NCI-H69 (cell line): ENCODE measurements at places on chromosomes 5 and 9.

- no peak for DNase-seq
These were observed 21.0 kb downstream of the RMI1 start for GRCh38 chr9:84001621-84002020.

DNA sequence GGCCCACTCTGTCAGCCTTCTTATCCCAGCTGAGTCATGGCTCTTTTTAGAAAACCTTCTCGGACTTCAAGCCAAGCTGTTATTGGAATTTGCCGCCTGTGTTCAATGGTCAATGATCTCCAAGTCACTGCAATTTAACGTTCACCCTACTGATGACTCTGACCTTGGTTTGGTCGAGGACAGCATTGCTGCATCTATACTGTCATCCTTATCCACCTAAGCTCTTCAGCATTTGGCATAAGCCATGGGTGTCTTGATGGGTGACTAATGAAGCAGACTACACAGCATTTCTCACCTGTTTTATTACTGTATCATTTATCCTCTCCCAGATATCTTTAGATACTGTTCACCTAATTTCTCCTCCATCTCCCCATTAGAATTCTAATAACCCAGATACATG, 5.6 kb upstream of the HSPB3 start:
- no peak for DNase-seq

- DNase-seq: no peak
These were observed 206.9 kb downstream of the GABBR2 start for GRCh38 chr9:98501819-98502218.

DNA sequence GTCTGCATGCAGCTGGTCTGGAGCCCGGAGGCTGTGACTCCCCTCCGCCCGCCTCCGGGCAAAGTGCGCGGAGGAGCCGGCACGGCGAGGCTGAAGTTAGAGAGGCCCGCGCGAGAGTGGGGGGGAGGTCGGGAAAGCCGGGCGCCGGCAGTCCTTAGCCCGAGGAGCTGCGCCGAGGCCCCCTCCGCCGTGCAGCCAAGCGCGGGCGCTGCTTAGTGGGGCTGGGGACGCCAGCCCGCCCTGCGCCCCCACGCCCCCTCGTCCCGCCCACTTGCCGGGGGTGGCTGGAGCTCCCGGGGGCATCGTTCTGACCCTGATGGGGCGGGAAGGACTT, 403 bp downstream of the NINJ1 start:
- peak; percentile 78 for DNase-seq

GRCh38 chr5:138528208-138528607, 14.8 kb downstream of the ETF1 start:
- DNase-seq: no peak

DNA sequence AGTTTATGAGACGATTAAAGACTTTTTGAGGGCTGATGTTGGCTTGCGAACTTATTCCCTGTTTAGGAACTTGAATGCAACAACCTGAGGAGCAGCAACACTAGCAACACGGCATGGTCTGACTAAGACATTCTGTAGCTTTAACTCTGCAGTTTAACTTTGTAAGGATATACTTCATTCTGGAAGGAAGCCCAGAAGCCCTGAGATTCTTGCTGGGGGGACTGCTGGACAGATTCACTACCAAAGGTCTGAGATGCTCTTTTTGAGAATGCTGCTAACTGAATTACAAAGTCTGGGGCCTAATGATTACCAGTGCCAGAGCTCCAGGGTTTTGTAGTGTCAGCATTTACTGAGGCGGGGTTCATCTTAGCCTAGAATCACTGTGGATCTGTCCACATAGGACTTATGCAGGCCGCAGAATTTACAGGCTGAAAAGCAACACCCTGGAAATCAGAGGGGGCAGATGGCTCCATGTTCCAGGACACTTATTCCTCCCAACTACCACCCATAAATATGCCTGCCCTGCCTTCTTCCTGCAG, 537.1 kb upstream of the CDH18 start:
- no peak for DNase-seq

DNA sequence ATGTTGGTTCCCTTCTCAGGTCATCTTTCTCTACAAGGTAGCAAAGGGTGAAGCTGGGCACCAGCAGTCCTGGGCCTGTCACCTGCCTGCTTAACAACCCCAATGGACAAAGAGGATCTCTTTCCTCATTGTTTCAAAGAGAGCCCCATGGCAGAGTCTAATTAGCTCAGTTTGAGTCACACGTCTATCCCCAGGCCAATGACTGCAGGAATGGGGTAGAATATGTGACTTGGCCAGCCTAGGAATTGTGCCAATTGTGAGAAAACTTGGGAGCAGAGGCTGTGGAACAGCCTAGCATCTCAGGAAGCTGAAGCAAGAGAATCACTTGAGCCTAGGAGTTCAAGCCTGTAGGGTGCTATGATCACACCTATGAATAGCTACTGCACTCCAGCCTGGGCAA, 3.6 kb upstream of the RAPGEF1 start:
- no peak for DNase-seq

DNA sequence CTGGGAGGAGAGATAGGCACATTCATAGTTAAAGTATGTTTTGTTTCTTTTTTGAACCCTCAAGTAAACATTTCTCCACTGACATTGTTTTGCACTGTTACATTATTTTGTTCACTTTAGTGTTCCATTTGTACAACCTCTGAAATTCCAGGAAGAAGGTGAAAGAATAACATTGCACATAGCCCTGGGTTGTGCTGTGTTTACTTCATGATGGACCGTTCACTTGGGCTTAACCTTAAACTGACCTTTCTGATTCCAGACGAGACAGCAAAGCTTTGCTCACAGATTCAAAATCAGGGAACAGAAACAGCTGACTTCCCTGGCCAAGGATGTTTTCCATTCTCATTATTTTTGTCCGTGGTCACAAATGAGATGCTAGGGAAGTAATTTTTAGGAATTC, 42.8 kb upstream of the GDNF start:
- no peak for DNase-seq

GRCh38 chr5:33679791-33680190, 212.0 kb downstream of the ADAMTS12 start:
- DNase-seq: no peak

- DNase-seq: peak; percentile 31
These were observed 42.0 kb upstream of the PITX1 start for GRCh38 chr5:135076051-135076491.

GRCh38 chr5:106818552-106818951, 852.2 kb downstream of the EFNA5 start:
- no peak for DNase-seq

DNA sequence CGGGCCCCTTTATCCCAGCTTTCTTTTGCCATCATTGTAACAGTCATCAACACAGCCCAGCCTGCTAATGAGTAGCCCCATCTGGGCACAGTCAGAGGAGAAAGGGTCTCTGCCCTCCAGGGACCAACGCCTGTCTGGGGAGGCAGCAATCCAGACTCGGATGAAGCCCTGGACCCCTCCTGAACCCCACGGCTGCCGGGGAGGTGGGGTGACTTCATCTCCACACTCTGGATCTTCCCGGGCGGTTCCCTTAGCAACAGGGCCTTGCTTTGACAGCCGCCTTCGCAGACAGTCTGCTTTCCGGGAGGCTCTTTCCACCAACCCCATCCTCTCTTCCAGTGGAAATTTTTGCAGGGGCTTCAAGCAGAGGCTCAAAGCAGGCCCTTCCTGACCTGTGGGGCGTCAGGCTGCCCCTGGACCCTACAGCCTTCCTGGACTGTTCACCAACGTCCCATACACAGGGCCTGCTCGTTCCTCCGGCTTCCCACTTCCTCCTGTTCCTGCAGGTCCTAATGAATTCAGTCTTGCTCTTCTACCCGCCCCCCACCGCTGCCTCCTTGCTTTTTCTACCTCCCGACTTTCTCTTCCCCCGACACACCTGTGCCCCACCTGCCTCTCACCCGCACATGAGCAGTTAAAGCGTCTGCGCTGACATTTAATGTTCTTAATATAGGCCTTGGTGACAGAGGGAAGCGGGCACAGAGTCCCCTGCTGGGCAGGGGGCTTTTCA, 161.7 kb upstream of the MVB12B start:
- no peak for DNase-seq

DNA sequence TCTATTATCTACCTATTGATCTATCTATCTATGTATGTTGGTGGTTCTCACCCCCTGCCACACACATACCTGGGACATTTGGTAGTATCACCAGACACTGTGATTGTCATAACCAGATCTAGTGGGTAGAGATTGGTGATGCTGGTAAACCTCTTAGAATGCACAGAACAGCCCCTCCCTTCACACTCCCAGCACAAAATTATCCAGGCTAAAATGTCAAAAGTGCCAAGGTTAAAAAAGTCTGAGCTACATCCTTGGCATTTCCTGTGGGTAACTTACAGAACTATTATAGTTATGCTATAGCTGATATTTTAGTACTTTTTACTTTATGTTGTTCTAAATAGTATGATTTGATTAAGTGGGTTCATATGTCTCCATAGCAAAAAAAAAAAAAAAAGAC, 151.0 kb downstream of the FER start:
- no peak for DNase-seq
